ENCODE measurements at places on chromosomes 7 and 10. TPM values are rescaled to one million over a fixed set of nuclear protein-coding genes. Genes with fewer than 3 reads are reported as not detected.
A peak's percentile ranks its signal among the peaks of the same experiment; 100 is the strongest.

The COL28A1 gene
- 0.51 TPM for total RNA-seq

The ZNF365 gene
- 1.2 TPM for total RNA-seq

DNA sequence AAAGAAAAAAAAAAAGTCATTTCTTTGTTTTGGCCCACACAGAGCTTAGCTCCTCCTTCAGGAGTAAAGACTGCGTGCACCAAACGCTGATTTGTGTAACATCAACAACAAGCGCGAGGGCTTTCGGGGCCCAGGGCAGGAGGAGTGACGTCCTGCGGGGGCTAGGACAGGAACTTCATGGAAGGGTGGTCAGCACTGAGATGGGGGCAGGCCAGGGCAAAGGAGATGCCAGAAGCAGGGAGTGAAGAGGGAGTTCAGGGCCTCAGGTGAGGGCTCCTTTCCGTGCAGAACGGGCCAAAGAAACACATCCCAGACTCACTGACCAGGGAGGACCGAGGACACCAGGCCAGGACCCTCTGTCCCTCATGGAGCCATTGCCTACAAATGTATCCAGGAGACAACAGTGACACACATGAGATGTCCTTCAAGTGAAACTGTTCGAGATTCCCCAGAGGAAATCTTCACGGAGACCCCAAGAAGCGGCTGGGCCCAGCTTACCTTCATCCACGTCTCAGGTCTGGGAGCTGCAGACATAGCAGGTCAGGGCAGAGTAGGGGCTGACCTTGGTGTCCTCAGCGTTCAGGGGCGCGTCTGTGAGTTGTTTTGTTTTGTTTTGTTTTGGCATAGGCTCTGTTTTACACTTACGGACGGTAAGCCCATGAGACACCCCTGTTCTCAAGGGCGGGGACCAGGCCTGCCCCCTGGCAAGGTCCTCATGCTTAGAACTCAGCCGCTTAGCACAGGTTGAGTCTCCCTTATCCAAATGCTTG lies 30.4 kb upstream of the SHH start:
- peak; percentile 27 for DNase-seq

The FOXK1 gene
- 29.7 TPM for total RNA-seq

DNA sequence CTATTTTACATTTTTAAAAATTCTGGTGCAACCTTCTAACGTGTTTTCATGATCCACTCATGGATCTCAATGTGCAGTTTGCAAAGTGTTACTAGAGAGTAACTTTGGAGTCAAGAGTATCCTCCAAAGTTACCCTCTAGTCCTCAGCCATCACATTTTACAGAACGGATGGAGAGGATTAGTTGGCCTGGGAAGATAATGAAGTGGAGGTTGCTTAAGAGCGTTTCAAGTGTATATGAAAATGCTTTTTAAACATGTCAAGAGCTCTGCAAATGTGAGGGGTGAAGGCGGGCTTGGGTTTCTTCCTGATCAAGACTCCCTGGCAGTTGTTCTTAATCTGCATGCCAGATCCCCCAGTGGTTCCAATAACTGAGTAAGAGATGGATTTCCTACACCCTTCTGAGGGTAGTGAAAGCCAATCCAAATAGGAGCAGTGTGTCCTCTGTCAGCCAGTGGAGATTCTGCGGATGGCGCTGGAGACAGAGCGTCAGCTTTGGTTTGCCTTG lies 299.4 kb upstream of the NPVF start:
- DNase-seq: no peak

- no peak for DNase-seq
These were observed 37.0 kb downstream of the KLF6 start for GRCh38 chr10:3747984-3748383.

DNA sequence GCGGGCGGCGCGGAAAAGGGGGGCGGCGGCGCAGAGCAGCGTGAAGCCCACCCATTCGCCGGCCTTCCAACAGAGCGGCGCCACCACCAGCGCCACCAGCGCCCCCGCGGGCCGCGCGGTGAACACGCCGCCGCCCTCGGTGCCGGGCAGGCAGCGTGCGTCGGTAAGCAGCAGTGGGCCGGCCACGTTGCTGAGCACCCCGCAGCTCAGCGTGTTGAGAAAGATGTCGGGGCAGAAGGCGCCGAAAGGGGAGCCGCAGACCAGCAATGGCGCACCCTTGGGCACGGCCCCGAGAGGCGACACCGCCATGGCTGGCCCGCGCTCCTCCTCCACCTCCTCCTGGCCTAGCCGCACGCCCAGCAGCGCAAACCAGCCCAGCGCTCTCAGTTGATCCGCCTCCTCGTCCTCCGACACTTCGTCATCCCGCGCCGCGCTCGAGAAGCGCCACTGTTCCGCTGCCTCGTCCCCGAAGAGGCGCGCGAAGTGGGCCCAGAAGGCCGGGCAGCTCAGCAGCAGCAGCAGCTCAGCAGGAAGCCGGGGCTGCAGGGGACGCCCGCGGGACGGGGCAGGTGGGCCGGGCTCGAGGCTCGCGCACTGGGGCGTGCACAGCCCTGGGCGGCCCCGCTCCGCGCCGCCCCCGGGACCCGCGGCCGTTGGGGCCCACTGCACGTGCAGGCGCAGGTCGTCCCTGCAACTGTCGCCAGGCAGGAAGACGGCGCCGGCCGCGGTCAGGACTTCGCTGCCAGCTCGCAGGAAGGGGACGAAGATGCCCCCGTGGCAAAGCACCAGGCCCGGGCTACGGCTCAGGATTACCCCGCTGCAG lies 623 bp downstream of the TYSND1 start:
- peak; percentile 87 for DNase-seq

GRCh38 chr7:129636641-129637040 lies 25.1 kb downstream of the NRF1 start:
- no peak for DNase-seq

DNA sequence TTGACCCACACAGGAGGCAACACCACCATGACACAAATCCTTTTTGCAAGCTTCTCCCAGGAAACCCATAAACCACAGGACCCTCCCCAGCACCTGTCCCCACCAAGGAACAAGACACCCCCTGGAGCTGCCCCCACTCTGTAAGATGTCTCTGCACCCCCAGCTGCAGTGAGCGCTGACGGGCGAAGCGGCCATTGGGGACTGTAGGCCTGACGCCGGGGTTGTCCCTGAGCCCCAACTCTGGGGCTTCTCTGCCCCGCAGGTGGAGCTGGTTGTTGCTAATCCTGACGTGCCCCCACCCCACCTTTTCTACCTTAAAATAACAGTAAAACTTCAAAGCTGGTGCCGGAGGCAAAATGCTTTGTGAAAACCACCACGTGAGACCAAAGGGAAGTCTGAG lies 94.7 kb upstream of the PPP2R2D start:
- peak; percentile 24 for DNase-seq

GRCh38 chr10:113093188-113094113 lies 143.4 kb downstream of the TCF7L2 start:
- no peak for DNase-seq

DNA sequence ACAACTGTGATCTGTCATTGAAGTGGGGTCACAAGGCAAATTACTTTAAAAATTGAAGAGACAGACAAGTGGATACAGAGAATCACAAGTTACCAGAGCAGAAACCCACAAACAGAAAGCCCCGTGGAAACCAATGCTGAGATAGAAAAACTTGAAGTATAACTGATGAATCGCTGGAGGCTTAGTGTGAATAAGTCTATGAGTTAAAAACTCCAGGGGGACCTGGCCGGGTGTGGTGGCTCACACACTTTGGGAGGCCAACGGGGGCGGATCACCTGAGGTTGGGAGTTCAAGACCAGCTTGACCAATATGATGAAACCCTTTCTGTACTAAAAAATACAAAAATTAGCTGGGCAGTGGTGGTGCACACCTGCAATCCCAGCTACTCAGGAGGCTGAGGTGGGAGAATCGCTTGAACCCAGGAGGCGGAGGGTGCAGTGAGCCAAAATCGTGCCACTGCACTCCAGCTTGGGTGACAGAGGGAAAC lies 69.7 kb upstream of the ZNRF2 start:
- DNase-seq: no peak

The GPR15LG gene
- total RNA-seq: not detected

The MYOF gene
- total RNA-seq: 82.5 TPM

GRCh38 chr7:116731445-116732335 lies 59.7 kb downstream of the MET start:
- no peak for DNase-seq

DNA sequence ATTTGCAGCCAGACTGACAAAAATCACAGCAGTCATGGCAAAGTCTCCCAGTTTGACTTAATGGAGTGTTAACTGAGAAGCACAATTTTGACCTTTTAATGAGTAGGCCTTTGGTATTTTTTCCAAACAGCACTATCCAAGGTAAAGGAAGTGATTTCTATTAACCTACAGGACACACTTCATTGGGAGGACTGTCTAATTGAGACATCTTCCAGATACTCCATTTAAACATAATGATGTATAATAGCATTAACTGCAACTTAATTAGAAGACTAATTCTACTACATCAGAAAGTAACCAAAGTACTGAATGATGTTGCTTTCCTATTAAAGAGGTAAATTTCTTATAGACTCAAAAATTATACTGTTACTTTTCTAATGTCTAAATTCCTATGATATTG lies 61.1 kb downstream of the TWIST1 start:
- DNase-seq: no peak

GRCh38 chr10:118790058-118790457 lies 35.3 kb upstream of the CACUL1 start:
- DNase-seq: no peak

The CISD1 gene
- 149 TPM for total RNA-seq

GRCh38 chr7:85025312-85025756 lies 161.5 kb downstream of the SEMA3D start:
- no peak for DNase-seq

DNA sequence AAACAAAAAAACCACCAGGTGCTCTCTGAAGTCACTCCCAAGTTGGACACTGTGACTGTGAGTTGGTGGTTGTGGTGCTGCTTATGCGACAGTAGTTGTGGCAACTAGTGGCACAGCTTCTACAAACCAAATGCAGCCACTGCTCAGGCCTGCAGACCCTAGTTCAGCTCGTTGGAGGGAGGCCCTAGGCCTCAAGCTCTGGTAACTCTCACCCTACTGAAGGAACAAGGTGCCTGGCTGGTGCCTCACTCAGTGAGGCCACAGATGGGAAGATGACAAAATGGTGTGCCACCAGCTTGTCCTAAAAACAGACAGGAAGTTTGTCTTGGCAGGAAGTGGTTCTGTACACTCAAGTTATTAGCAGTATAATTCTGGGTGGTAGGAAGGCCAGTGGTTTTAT lies 45.3 kb upstream of the RAPGEF5 start:
- DNase-seq: no peak

GRCh38 chr10:44382131-44382858 lies 2.6 kb downstream of the CXCL12 start:
- peak; percentile 71 for DNase-seq

- no peak for DNase-seq
These were observed 546.9 kb downstream of the KCNMA1 start for GRCh38 chr10:77090381-77091356.

The PRSS37 gene
- total RNA-seq: not detected

- DNase-seq: no peak
These were observed 1.6 kb downstream of the NPM3 start for GRCh38 chr10:101781655-101781983.

DNA sequence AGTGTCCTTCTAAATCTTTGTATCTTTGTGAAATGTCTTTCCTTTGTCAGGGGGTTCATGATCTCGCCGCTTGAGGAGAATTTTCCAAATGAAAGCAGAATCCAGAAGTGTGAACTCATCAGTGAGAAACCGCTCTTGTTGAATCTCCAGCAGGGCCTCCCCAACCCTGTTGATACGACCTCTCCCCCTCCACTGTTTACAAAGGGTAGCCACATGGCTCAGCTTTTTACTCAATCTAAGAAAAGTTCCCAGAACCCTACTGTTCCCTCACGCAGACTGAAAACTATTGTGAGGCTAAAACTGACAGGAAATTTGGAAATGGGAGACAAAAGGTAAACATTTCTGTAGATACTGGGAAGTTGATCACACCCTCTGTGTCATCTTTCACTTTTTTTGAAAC lies 73.9 kb downstream of the SEMA3C start:
- no peak for DNase-seq

- DNase-seq: no peak
These were observed 11.1 kb upstream of the TCF7L2 start for GRCh38 chr10:112938808-112939482.

The NKX6-2 gene
- total RNA-seq: not detected

The SPDYE9 gene
- total RNA-seq: not detected

The SLC26A3 gene
- total RNA-seq: not detected

- no peak for DNase-seq
These were observed 62.7 kb upstream of the FZD1 start for GRCh38 chr7:91201442-91202113.

The MYH16 gene
- not detected for total RNA-seq

The CHST3 gene
- total RNA-seq: 24.4 TPM

DNA sequence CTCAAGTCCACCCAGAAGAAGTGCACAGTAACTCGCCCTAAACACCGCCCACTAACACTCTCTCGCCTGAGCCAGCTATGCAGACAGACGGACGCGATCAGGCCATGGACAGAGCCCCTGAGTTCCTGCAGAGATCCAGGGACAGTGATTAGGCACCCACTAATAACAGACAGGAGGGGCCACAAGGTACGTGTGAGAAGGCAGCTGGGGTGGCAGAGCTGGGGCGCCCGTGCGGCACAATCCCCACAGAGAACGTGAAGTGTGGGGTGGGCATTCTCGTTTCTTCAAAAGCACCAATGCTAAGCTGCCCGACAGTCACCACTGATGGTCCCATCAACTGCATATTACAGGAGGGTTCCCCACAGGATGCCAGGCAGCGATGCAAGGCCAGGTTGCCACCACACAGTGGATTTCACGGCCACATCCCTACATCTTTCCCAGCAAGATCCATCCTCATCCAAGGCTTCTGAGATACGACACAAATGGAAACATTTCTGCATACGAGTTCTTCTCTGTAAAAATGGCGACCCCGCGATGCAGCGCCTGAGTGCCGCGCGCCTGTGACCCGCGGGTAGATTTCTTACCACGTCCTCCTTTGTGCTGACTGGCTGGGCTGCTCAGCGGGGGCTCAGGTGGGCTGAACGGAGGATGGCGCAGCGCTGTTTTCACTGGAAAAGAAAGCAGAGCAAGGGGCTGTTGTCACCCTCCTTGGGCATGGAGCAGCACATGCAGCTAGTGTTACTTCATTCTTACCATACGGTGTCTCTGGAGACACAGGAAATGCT lies 237.5 kb downstream of the TNS3 start:
- DNase-seq: peak; percentile 39

The DDIT4 gene
- 22.6 TPM for total RNA-seq

- no peak for DNase-seq
These were observed 141.3 kb downstream of the PAXIP1 start for GRCh38 chr7:154861589-154861988.

The DLX6 gene
- total RNA-seq: not detected

The LRRC17 gene
- 1.8 TPM for total RNA-seq

Measured in cardiac septum (tissue), 1 donor.